ENCODE measurements at places on chromosomes 11 and 22.

GRCh38 chr11:28679795-28680468 is 571.7 kb downstream of the METTL15 start:
- DNase-seq = peak; percentile 66

DNA sequence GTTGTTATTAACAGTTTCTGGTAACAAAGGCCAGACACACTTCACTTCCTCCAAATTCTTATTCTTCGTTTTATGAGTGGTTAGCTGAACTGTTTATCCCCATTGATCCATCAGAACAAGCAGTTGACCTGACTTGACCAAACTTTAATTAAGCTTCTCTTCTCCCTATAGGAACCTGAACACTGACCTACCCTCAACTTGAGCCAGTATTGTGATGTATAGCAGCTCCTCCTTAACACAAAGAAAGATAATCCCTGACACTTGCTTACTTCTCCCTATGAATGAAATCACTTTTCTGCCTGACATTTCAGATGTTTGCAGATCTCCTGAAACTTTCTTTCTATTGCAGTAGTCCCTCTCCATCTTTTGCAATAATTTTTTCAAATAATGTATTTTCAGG is 41.9 kb downstream of the ANO5 start:
- DNase-seq = no peak

- no peak for DNase-seq
Observed at GRCh38 chr22:25701056-25701780, 40.8 kb upstream of the MYO18B start.

DNA sequence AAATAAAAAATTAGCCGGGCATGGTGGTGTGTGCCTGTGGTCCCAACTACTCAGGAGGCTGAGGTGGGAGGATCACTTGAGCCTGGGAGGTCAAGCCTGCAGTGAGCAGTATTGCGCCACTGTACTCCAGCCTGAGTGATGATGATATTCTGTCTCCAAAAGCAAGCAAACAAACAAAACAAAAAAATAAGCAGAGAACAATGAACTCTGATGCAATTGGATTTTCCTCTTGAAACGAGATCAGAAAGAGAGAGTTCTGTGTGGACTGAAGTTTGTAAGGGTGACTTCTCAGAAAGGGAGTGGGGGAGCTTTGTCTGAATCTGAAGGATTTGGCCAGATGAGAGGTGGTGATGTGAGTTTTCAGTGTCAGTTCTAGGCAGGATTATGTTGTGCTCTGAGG is 6.0 kb upstream of the TMEM123 start:
- no peak for DNase-seq

GRCh38 chr11:46286789-46287188 is 9.3 kb downstream of the CREB3L1 start:
- DNase-seq = no peak

DNA sequence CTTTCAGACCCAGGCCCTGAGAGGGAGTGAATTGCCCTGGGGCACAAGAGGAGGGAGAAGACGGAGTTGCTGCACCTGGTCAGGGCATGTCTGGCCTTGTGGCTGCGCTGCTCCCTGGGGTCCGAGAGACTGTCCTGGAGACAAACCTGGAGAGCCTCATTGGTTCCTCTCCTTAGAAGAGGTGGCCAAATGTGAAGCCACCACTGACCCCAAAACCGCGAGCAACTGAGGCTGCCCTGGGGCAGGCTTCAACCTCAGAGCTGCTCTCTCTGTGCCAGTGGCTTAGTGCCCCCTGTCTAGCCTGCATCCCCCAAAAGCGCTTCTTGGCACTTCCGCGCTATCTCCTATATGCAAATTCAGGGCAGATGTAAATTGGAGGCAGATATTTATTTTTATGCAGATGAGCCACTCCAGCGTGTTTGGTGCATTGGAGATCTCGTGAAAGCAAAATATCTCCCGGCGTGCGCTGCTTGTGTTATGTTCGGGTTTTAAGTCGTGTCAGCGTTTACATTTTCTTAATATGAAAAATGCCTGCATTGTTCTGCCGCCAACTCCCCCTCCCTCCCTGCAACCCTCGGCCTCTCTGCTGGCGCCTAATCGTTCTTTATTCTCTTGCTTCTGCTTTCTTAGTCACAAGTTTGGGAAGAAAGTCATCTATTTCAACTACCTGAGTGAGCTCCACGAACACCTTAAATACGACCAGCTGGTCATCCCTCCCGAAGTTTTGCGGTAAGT is 69.5 kb downstream of the ARHGAP8 start:
- DNase-seq = no peak

- no peak for DNase-seq
Observed at GRCh38 chr11:6350043-6350442, 29.7 kb upstream of the CAVIN3 start.

DNA sequence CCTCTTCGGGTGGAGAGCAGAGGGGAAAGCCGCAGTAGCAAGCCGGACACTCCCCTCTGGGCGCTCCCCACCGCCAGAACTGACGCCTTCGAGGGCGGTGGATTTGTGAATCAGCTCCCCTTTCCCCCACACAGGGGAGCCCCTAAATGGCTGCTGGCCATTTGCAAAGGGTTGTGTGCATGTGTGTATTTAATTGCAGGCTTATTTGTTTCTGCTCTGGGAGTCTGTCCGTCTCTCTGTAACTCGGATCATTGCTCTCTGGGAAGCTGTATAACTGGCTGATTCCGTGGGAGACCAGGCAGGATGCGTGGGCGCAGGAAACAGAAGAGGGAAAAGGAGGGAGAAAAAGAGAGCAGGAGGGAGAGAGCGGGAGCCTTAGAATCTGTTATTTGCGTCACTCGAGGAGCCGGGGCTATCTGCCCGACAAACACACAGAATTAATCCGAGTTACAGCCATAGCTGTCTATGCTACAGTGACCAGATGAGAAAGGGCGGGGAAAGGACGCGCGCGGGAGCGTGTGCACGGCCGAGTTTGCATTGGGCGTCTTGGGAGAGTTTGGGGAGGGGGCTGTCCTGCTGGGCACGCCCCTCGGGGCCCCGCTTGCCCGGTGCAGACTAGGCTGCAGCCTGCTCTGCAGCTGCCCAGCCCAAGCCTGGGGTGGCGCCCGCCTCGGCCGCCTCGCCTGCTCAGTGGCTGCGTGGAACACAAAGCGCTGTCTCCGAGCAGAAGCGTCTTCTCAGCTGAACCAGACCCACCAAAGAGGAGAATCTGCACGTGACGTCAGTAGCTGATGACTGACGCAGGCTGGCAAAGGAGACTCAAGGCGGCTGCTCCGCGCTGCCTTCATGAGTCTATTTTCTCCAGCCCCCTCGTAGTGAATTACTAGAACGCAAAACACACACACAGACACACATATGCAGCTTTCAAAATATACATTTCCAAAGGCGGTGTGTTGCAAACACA is 105.3 kb upstream of the HSD17B12 start:
- peak; percentile 38 for DNase-seq

GRCh38 chr11:116515664-116516184 is 257.1 kb downstream of the BUD13 start:
- no peak for DNase-seq

DNA sequence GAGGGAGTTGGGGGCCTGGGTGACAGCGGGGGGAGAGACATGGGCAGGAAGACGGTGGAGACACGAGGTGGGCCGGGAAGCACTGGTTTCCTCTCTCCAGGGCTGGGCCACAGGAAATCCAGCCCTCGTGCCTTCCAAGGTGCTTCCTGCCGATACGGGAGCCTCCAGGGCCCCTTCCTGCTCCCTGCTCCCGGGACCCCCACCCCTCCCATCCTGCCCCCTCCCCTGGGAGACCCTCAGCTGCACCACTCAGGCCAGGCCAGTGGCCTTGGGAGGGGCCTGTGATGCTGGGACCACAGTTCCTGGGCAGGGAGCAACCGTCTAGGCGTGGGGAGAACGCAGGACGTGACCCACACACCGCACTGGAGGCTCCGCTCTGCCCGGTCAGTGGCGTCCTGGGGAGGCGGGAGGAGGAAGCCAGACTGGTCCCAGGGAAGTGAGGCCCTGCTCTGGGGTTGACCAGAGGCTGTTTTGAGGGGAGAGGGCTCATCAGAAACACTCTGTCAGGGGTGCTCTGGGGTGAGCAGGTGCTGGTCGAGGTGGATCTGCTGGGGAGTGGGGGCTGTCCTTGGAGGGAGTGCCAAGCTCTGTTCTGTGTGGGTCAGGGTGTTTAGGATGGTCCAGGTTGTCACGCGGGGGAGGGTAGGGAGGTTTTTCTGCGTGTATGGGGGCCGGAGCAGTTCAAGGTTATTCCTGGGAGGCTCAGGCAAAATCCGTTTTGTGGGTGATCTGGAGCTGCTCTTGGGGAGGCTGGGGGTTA is at the start of gene SHANK3:
TSS of gene SHANK3 (plus strand) at position 353 of the 760 bp plus-strand sequence.
- DNase-seq = no peak

- no peak for DNase-seq
Observed at GRCh38 chr11:5196731-5197130, 3.8 kb downstream of the OR51V1 start.

GRCh38 chr22:44642096-44642644 is 59.8 kb upstream of the PRR5 start:
- DNase-seq = no peak

DNA sequence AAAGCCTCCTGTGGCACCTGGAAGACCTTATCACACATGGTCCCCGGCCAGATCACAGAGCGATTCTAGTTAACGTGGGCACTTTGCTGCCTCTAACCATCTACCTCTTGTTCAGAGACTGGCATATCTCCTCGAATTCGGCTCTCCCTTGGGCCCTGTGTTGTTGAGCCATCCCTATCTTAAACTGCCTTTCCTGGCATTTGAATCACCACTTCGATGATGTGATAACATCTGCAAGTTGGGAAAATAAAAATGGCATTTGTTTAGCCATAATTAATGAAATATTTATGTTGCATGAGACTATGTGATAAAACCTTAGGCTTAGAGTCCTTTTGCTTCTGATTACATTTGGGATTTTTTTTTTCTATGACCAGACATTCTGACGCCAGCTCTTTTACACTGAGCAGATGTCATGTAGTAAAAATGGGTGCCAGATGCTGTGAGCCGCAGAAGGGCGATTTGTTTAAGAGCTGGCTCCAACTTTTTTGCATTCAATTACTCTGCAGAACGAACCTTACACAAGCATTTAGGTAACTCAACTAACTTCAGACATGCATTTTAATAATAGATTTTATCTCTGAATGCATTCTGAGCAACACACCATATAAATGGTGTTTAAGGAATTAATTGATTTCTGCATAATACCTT is 58.5 kb upstream of the PARVA start:
- DNase-seq = peak; percentile 16

DNA sequence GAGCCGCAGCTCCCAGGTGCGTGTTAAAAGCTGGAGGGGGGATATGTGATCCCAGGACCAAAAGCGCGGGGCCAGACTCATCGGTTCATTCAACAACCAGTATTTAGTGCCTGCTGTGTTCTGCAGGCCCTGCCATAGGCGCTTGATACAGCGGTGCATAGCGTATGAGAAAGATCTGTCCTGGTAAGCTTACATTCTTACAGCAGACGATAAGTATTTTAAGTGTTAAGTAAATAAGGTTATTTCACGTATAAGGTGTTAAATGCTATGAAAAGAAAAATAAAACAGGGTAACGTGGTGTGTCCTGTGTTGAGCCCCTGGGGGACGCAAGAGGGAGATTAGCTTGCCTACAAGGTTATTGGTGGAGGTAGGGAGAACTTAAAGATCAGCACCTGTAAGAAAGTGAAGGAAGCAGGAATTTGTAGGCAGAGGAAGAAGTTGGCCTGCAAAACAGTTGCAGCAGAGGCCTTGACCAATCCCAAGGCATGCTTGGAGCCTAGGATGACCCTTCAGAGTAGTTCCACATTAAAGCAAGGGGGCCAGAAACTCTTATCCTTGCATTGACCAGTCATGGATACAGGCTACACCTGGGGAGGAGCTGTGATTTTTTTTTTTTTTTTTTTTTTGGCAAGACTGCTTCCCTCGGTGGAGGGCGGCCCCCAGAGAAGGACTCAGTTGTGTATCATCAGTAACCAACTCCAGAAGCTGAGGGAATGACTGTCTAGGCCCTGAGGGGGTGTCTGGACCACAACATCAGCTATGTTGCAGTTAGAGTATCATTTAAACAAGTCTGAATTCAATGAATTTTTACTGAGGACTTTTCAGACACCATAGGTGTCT is 487 bp upstream of the LIPT2 start:
- peak; percentile 51 for DNase-seq

- DNase-seq = no peak
Observed at GRCh38 chr22:32203181-32204039, 1.5 kb downstream of the RFPL2 start.

GRCh38 chr22:25816522-25817059 is 74.6 kb downstream of the MYO18B start:
- DNase-seq = no peak

GRCh38 chr11:64239662-64240434 is 1.0 kb upstream of the FKBP2 start:
- DNase-seq = no peak

- no peak for DNase-seq
Observed at GRCh38 chr11:2580061-2580421, 119.8 kb downstream of the KCNQ1OT1 start.

GRCh38 chr11:77073328-77074001 is 6.7 kb downstream of the CAPN5 start:
- DNase-seq = peak; percentile 98

Data from HCEC 1CT (cell line).